ENCODE measurements at places on chromosomes 3 and 15.
A peak's percentile ranks its signal among the peaks of the same experiment; 100 is the strongest.

DNA sequence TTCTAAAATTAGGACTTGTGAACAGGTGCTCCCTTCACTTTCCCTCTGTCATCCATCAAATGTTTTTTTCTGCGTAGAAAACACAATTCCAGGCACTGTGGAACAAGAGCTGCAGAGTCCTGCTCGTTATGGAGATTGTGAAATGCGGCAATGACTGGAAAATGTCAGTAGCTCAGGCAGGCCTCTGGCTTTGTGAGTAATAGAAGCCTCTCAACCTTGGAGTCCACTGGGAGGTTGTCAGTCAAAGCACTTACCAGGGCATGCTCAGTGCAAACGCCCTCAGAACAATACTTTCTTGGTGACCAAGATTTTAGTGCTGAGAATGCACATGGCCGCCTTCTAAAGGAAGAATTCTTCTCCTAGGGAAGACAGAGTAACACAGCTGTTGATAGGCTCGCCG lies 26.7 kb upstream of the MED12L start:
- no peak for DNase-seq

DNA sequence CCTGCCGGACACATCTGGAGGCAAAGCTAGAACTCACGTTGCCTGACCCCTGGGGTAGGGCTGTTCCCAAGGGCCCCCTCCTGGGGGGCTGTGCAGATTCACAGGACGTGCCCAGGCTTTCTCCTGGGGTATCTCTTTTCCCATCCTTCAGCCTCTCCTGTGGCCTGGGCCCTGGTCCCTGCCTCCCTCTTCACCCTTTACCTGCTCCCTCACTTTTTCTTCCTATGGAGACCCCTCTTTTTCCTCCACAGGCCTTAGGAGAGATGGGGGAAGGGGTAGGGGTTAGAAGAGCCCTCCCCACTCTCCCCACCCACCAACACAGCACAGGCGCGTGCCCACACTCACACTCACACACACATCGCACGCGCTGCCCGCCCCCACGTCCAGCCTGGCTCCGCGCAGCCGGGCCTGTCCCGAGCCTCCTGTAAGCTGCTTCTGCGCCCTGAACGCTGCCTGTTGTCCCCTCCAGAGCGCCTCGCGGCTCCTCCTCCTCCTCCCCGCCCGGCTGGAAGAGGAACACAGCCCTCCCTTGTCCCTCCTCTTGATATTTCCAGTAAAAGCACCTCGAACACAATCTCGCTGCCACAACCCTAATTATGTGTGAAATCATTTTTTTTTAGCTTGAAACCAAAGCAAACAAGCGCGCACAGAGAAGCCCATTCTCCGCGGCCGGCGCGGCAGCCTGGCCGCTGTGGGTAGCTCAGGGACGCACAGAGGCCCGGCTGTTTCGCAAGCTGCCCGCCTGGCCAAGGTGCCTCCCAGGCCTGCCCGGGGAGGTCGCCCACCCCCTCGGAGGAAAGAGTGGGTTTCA lies 33.9 kb upstream of the ACAN start:
- peak; percentile 29 for DNase-seq

- DNase-seq, result no peak
Observed at GRCh38 chr15:93072411-93073394, 16.3 kb downstream of the RGMA start.

DNA sequence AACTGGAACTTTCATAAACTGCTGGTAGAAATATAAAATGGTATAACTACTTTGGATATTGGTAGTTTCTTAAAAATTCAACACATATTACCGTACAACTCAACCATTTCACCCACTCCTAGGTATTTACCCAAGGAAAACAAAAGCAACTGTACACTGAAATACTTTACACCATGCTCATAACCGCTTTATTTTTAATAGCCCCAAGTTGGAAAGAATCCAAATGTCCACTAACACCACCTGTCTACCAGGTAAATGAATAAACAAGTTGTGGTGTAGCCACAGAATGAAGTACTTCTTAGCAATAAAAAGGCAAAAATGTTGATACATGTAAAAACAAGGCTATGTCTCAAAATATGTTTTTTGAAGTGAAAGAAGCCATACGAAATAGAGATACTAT lies 215.9 kb upstream of the PEX5L start:
- no peak for DNase-seq

- no peak for DNase-seq
Observed at GRCh38 chr3:60916546-60916945, 334.7 kb downstream of the FHIT start.

DNA sequence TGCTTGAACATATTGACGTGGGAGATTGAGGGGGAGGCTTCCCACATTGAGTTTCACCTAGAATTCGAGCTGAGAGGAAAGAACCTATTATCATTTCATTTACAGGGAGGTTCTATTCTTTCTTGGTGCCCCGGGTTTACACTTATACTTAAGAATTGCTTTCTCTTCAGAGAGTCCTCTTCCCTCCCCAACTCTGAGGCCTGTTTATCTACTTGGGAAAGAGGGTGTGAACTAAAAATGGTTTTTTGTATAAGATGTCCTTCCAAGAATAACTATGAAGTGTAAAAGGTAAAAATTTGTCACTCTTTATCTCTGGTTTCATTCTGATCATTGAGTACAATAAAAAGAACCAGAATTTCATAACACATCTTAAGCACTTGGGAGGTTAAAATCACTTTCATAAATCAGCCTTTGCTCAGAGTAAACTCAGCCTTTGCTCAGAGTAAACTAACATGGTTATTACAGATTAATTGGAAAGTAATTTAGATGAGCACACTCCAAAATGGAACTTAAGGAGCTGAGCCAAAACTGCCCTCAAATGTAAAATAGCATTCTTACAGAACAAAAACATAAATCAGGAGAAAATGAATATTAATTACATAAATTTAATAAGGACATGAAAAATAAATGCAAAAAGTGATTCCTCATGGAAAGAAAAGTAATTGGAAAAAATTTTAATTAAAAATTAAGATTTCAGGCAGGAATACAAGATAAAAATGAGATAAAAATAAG lies 75.2 kb downstream of the GADL1 start:
- DNase-seq, result no peak

DNA sequence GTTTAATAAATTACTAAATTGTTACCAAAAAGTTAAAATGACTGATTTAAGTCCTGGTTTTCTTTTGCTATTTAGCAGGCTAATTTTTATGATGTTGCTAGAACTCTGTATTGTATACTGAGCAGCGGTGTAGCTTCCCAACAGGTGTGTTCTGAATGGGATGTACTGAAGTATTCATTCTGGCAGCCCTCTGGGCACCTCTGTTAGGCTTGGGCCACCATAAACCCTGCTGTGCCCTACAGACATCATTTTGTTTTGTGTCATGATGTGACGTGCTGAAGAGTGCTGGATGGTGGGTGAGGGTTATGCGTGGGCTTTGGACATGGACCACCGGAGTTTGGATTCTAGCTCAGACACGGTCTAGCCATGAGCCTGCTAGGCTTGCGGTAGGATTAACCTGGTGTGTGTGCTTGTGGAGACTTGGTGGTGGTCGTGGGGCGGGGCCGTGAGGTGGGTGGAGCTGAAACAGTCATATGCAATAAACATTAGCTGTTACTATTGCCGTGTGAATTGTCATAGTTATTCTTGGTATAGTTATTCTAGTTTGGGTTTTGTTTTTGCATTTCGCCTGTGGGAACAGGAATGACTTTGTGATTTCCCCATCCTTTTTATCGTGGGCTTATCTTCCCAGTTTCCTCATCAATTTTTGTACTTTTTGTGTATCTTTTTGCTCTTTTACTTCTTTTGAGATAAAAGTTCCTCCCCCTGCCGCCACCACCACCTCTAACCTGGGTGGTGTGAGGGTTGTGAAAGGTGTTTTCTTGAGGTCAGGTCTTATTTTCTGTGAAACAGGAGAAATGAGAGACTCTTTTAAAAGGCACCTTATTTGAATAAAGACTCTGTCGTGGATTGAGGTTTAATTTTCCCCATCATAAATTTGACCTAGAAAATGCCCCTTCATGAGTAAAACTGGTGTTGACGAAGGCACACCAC lies 93.7 kb downstream of the MCTP2 start:
- DNase-seq, result no peak

DNA sequence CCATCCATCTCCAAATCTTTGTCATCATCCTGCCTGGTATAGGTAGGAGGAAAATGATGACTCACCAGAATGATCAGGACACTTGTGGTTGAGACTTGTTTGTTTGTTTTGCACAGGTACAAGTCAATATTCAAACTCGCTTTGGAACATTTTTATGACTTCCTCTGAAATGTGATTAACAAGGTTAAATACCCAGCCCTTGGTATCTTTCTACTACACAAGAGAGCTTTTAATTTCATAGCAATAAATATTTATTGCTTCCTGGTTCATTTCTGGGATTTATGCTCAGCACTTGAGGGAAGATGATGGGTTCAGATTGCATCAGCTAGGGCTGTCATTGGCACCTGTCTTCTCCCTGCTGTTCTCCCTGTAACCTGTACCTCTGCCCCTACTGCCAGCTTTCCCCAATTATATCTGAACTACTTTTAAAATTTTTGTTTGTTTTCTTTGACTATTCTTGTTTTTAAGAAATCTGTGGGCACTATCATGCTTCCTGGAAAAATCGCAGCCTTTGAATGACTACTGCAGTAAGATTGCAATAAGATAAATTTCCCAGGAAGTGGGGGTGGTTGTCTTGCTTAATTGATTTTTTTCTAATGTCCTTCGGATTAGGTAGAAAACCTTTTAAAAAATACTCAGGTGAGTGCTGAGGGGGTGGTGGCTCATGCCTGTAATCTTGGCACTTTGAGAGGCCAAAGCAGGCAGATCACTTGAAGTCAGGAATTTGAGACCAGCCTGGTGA lies 24.3 kb upstream of the GCNT3 start:
- DNase-seq, result no peak

- DNase-seq, result no peak
Observed at GRCh38 chr3:193865339-193865738, 270.6 kb upstream of the HES1 start.

DNA sequence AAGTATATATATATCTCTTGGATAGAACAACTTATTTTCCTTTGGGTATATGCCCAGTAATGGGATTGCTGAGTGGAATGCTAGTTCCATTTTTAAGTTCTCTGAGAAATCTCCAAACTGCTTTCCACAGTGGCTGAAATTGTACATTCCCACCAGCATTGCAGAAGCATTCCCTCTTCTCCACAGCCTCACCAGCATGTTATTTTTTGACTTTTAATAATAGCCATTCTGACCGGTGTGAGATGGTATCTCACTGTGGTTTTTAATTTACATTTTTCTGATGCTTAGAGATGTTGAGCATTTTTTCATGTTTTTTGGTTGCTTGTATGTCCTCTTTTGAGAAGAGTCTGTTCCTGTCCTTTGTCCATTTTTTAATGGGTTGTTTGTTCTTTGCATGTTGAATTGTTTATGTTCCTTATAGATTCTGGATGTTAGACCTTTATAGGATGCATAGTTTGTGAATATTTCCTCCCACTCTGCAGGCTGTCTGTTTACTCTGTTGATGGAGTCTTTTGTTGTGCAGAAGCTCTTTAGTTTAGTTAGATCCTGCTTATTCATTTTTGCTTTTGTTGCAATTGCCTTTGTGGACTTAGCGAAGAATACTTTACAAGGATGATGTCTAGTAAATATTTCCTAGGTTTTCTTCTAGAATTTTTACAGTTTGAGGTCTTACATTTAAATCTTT lies 82.7 kb upstream of the NR2F2 start:
- DNase-seq, result no peak

GRCh38 chr3:30672959-30673358 lies 66.6 kb downstream of the TGFBR2 start:
- DNase-seq, result no peak

DNA sequence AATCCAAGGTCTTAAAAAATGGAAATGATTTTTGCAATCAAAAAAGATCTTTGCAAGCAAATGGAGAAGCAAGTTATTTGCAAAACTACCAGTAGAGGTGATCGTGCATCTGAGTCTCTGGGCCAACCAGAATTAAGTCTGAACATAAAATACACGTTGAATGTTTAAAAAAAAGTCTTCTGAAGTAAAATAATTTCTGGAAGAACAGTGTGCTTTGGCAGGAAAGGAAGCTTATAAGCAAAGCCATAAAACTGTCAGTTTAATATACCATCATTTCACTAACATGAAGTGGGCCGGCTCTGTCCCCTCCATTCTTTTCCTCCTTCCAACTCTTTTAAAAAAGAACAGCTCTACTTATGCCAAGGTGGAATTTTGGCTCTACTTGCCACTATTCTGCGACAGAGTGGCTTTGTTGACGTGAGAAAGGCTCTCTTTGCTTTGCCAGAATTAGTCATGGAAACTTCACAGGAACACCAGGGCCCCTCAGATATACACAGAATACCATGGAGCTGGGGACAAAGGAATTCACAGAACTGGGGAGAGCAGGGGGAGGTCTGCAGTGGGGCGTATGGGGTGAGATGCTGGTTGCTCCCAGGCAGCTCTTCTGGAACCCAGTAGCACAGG lies 29.8 kb downstream of the FSTL1 start:
- DNase-seq, result peak; percentile 16

GRCh38 chr3:17151598-17152373 lies 267.0 kb downstream of the PLCL2 start:
- DNase-seq, result no peak

DNA sequence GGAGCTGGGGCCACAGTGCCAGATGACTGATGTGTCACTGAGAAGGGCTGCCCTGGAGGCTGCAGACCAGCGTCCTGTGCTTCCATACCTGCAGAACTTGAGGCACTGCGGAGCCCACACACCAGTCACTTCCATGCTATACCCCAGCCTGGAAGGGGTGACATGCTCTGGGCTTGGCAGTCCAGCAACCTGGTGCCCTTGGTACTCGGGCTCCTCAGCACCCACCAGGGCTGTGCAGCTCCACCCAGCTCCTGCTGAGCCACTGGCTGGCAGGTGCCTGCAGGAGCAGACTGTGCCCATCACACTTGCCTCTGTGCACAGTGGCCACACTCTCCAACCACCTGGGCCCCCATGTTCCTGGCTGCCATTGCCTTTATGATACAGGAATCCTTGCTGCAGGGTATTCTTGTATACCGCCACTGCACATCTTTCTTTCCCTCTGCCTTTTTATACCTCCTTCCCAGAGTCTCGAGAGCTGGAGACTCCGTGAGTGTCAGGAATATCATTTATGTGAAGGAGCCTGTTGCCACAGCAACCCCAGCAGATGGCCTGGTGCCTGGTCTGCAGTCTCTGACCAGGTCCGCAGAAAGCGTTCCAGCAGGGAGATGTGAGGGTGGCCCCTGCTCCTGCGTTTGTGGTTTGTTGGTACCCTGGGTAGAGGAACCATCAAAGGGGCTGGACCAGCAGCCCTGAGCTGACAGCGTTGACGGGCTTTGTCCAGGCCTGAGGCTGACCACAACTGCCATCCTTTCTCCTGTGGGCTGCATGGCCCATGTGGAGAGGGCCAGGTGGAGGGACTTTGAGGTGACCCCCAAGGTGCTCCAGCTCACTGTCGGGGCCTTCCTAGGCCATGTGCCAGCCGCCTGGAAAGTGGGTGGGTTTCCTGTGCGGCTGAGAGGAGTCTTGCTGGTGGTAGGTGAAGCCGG lies 93.4 kb upstream of the PLXNA1 start:
- DNase-seq, result no peak

DNA sequence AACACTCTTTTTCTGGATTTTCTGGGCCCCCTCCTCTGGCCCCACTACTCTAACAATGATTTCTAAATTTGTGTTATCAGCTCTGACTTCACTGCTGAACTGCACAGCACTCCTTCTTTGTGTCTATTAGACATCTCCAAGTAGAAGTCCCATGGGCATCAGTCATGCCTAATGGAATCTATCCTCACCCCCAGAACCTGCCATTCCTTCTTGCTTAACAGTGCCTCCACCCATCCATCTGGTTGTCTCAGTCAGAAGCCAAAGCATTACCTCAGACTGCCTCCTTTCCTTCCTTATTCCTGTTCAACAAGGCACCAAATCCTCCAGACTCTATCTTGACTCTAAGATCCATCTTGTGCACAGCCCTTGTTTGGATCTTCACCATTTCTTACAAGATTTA lies 36.2 kb downstream of the SSR3 start:
- DNase-seq, result no peak
